ENCODE measurements at places on chromosomes 3 and 15.

DNA sequence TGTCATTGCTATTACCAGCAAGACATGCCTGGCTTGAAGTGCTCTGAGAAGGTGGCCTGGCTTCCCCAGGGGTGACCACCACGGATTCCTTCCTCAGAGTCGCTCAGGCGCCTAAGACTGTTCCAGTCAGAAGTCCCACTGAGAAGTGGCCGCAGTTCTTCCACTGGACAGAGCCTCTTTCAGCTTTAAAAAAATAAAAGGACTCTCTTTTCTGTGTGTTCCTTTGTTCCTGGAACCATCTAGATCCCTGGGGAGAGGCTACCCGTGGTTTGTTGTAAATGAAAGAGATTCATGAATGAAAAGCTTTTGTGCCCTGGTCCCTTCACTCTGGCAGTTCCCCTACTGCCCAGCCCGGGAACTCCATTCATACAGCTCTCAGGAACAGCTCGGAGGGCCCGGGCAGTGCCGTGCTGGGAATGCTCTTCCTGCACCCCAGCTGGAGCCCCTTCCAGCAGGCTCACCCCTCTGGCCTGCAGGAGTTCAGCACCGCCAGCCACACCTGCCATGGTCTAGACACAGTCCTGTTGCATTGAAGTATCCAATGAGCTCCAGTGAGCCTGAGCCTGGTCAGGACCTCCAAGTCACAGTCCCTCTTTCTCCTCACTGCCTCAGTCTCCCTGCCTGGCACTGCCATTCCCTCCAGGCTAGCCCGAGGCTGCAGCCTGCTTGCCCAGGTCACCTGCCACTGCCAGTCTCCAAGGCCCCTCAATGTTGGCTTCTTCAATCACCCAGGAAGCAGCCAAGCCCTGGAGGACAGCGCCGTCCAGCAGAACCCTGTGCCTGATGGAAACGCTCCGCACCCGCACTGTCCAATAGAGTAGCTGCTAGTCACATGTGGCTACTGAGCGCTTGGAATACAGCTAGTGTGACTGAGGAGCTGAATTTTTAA, 75.4 kb downstream of the XXYLT1 start:
- no peak for DNase-seq

DNA sequence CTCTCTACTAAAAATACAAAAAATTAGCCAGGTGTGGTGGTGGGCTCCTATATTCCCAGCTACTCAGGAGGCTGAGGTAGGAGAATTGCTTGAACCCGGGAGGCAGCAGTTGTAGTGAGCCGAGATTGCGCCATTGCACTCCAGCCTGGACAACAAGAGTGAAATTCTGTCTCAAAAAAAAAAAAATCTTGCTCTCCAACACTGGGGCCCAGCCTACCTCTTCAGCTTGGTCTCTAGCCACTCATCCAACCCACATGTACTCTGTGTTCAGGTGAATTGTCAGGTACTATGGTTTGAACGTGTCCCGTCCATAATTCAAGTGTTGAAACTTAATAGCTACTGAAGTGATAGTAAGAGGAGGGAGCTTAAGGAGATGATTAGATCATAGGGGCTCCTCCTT, 22.4 kb upstream of the RAB7A start:
- no peak for DNase-seq

DNA sequence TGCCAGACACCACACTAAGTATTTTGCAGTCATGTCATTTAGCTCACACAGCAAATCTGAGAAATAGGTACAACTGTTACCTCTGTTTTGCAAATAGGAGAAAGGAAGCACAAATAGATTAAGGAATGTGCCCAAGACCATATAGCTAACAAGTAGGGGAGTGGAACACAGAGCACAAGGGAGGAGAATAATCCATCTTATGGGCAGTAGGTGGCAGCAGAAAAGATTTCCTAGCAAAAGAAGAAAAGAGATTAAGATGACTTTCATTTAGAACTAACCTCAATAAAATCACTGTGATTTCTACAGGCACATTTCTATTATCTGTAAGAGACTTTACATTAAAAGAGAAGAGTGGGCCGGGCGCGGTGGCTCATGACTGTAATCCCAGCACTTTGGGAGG, 49.1 kb downstream of the NR1I2 start:
- no peak for DNase-seq

GRCh38 chr15:40276927-40277326, 5.9 kb downstream of the ANKRD63 start:
- DNase-seq: no peak

DNA sequence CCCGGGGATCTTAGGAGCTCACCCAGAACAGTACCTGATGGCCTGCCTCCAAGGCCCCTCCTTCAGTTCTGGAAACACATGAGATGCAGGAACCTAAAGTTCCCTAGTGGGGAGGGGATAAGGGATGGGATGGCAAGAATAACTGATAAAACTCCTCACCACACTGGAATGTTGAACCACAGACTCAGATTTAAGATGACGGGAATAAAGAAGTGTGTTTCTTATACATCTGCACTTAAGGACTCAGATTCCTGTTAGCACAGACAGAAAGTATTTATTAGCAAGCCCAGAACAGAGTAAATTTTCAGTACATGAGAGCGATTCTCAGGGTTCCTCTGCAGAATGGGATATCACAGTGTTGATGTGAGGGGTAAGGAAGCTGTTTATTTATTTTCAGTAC, 245.2 kb downstream of the TLE3 start:
- no peak for DNase-seq

GRCh38 chr15:101054991-101055390, 135.8 kb downstream of the LRRK1 start:
- no peak for DNase-seq

DNA sequence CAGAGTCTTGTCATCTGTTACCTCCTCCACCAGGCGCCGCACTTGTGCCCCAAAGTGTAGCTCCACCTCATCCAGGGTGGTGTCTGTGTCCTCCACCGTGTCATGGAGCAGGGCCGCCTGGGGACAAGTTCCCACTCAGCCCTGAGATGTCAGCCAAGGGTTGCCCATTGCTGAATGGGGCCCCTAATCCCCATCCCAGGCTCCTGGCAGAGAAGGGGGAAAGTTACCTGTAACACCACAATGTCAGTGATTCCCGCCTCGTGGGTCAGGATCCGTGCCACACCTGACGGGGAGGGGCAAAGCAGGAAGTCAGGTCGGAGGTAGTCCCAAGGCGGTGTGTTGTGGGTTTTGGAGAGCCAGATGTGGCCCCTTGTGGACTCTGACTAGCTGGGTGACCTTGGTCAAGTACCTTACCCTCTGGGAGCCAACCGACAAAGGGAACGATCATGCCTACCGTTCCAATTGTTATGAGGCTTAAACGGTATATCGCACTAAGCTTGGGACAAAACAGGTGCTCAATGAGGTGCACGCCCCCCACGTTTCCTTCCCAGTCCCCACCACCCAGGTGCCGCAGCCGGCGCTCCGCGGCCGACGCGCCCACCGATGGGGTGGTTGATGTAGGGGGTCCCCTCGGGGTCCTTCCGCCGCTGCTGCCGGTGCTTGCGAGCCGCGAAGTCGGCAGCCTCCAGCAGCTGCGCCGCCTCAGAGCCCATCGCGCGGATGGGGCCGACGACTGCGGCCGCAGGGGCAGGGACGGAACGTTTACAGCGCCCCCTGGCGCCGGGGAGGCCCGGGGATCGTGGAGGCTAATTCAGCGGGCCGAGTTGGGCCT, at the start of gene HDDC3:
HDDC3 (minus strand) TSS at position 722 of the 832 bp plus-strand sequence; CDS start at position 713, 9 bp downstream.
- DNase-seq: no peak

GRCh38 chr15:76327191-76328105, 9.1 kb upstream of the ISL2 start:
- DNase-seq: no peak

GRCh38 chr3:197362081-197362480, 63.7 kb upstream of the DLG1 start:
- no peak for DNase-seq

DNA sequence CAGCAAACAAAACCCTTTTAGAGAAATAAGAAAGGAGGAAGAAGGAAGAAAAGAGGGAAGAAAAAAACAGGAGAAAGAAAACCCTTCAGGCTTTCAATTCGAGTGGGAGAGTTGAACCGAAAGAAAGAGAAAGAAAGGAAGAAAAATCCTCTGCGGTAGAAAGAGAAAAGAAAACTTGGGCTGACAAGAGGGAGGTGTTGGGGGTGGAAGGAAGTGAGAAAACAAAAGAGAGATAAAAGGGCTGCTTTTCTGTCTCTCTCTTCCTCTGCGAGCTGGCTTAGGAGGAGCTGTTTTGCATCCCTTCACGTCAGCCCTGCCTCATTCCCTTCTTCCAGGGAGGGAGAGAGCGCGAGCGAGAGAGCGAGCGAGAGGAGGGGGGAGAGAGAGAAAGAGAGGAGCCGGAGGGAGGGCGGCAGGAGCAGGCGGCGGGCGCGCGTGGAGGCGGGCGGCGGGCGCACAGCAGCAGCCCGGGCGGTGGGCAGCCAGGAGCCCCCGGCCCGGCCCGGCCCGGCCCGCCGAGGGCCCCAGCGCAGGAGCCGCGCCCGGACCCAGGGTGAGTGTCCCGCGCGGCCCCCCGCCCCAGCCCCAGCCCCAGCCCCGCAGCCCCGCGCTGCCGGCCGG, at the start of gene ZNF710:
ZNF710 (plus strand) TSS at position 263 of the 621 bp plus-strand sequence. CDS start 65,814 bp downstream, outside the sequence.
- DNase-seq: no peak

DNA sequence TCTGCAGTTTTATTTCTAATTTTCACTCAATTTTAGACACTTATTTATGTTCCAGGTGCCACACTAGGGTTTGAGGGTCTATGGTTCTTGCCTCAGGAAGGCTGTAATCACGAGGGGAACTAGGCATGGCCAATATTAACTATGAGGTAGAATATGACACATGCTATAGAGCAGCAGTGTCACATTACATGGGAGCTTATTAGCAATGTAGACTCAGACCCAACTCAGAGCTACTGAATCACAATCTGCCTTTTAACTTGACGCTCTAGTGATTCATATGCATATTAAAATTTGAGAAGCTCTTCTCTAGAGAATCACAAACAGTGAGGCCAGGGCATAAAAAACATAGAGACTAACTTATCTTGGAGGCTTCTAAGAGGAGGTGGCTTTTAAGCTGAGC, 32.8 kb upstream of the MRPL3 start:
- no peak for DNase-seq

GRCh38 chr3:170621256-170621655, 35.4 kb upstream of the SLC7A14 start:
- no peak for DNase-seq

- no peak for DNase-seq
Measured at GRCh38 chr3:149895339-149895738, 75.4 kb downstream of the PFN2 start.

DNA sequence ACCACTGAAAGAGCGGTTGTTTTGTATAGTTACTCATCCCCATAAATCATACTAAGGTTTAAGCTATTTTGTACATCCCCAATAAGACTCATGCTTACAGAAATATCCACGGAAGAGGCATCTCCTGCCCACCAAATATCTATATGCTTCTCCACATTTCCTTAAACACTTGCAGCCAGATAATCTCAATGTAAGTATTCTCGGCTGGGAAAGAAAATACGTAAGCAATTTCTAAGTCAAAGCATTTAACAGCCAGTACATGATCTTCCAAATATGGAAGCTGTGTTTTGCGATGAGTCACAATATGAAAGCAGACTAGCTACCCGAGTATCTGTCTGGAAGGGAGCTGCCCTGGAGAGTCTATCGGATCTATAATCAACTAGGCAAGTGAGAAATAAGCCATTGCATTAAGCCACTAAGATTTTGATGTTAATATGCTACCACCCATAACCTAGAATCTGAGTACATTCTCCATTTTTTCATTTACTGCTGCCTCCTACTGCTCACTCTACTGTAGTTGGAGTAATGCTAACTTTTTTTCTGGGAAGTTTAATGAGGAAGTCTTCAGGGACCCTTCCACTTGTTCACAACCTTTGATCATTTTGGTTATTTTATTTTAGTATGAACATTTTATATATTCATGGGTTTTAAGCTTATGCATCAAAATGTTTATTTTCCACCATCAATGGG, 26.9 kb upstream of the ZMAT3 start:
- no peak for DNase-seq

DNA sequence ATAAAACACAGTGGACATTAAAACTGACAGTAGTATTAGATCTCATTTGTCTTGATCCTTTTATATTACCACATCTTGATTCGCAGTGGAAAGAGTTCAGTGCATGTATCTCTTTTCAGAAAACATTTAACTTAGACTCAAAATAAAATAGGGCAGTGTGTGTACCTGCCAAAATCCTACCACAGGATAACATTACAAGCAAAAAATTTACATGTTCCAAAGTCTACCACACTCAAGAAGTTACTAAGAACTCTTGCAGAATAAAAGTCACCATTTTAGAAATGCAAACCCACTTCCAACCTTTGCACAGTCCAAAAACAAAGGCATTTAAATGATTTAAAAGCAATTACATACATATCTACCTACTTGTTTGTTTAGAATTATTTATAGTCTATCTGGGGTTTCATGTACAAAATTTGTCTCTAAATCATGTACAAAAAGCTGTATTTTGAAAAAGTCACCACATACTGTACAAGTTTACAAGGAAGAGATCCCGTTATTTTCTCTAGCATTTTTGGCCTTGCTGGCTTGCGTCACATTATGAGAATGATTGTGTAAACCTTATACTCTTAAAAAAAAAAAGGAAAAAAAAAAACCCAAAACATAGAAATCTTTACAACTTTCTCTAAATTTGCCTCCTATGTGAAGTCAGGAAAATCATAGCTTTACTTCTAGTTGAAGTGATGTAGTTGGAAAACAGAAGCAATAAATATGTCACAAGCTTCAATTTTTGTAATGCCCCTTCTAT, 153.8 kb downstream of the ADAM10 start:
- DNase-seq: no peak

GRCh38 chr3:25427942-25428788, at the start of gene RARB:
TSS of gene RARB (plus strand) at chr3:25428263. CDS start at chr3:25428732, 469 bp downstream.
- DNase-seq: peak; percentile 97

- no peak for DNase-seq
Measured at GRCh38 chr3:131178710-131179375, 152.2 kb downstream of the NEK11 start.

DNA sequence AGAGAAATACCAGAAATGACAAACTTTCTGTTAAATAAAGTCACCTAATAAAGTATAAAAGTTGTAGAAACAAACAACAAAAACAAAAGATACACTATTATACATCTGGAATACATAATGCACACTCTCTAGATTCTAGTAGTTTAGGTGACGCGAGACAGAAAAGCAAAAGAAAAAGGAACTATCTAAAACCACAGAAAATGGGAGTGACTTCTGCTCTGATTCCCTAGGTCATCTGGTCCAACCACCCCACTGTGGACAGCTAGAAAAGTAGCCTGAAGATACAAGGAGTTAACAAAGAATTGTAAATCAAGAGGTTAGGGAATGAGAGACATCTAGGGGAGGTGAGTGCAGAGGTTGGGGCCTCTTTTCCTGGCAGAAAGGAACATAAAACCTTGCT, 39.1 kb downstream of the DHX36 start:
- no peak for DNase-seq

DNA sequence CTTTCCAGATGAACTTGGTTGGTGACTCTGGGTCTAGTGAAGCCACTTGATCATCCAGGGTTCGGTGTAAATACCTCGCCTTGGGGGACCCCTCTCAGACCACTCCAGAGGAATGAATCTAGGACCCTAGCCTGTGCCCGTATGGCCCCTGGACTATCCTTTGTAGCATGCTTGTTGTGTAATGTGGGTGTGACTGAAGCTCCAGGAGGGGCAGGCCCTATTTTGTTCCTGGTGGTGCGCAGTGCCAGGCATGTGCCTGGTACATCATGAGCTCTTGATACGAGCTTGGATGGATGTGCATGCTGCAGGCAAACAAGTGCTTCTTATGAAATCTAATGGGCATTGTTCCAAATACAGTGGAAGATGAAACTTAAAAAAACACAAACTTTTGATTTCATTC, 82.8 kb downstream of the EBLN2 start:
- peak; percentile 17 for DNase-seq

GRCh38 chr3:35772381-35773015, 133.2 kb downstream of the ARPP21 start:
- no peak for DNase-seq
